ENCODE measurements at places on chromosomes 16 and 17. TPM values are rescaled to one million over a fixed set of nuclear protein-coding genes. Genes with fewer than 3 reads are reported as not detected.
A peak's percentile ranks its signal among the peaks of the same experiment; 100 is the strongest.

Gene FBXO39
- polyA plus RNA-seq = 0.23 TPM

Gene CDRT15L2
- not detected for polyA plus RNA-seq

Gene EPOP
- 6.5 TPM for polyA plus RNA-seq

Gene IRF8
- not detected for polyA plus RNA-seq

DNA sequence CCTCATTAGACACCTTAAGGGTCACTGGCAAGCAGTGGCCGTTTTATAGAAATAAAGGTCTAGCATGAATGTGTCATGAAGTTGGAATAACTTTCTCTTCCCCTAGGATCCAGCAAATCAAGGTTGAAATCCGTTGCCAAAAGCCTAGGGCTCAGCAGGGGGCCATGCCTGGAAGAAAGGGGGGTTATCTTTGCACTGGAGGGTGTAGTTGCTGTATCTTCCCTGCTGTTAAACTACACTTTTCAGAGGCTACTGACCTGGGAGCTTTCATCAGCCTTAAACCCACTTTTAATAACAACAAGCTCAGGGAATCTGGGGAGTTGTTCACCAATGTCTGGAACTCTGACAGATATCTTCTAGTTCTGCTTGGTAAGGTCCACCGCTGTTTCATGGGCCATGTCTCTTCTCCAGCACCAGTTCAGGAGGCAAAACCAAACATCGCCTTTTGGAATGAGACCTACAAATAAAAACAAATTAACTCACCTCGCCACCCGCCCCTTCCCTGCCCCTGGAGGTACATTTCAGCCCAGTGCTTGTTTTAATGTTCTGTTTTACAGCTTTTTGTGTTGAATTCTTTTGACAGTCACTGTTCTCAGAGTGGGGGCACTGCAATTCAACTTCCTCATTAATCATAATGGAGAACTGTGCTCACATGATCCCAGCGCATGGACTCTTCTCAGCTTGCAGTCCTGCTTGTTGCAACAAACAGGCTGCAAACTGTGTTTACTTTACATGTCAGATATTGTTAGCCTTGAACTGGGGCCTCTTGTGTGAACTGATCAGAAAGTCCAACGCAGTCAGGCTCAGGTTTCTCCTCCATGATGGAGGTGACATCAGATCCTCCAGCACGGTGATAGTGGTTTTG lies 508.7 kb downstream of the KCNJ2 start:
- DNase-seq = no peak

Gene GRB2
- polyA plus RNA-seq = 43.6 TPM

- no peak for DNase-seq
Observed at GRCh38 chr17:2708585-2709182, 2.9 kb downstream of the CLUH start.

Gene ASGR2
- not detected for polyA plus RNA-seq

DNA sequence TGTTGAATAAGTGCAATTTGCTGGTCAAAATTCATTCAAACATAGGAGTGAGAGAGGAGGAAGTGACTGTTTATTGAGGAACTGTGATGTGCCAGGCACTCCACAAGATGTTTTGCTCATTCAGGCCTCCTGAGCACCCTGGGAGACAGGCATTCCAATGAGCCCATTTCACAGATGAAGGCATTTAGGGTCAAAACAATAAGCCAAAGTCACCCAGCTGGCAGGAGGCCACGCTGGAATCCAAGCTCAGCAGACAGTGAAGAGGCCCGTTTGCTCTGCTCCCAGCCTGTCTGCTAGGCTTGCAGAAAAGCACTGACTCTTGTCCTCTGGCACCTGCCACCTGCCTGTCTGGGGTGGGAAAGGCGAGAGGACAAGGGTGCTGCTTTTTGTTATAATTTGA lies 10.1 kb upstream of the SLC25A39 start:
- DNase-seq = no peak

- DNase-seq = no peak
Observed at GRCh38 chr17:36742267-36743000, 141.1 kb downstream of the MRM1 start.

Gene TMEM100
- polyA plus RNA-seq = 0.23 TPM

GRCh38 chr17:62187681-62188080 lies 122.6 kb upstream of the MED13 start:
- peak; percentile 35 for DNase-seq

Gene CTRB1
- not detected for polyA plus RNA-seq

DNA sequence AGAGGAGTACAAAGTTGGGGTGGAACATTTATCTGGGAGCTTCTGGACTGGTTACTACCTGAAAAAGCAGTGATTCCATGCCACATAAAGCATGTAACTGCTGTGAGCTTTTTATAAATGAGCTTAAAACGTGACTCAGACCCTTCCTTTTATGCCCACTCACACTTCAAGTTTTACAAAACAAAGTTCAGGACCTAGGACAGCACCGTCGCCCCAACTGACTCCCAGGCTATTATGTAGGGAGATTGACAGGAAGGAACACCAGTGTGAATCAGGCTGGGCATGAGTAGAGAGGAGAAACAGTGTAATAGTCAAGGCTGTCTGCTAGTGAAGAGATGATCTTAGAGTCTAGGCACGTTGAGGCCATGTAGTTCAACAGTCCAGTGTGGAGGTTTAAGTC lies 91.6 kb upstream of the DNAH9 start:
- DNase-seq = peak; percentile 2

DNA sequence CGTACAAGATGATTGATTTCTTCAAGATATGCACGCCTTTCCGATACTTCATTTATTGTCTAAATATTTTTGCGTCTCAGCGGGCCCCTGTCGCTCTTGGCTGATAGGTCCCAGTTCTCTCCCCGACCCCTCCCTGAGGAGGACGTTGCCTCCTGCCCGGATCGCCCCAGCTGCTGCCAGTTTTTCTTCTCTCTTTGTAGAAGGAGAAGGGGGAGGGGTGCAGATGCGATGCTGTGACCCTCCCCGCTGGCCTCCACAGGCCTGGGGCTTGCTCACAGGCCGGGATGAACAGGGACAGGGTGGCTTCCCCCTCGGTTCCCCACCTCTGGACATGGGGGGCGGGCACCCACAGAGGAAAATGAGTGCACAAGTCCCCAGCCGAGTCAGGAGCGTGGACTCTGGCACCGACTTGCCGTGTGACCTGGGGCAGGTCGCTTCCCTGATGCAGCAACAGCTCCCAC lies 53.6 kb upstream of the ZC3H18 start:
- no peak for DNase-seq

Gene UTS2R
- not detected for polyA plus RNA-seq

Gene MMP2
- 46.8 TPM for polyA plus RNA-seq
